ENCODE measurements at places on chromosomes 1 and 21.

- DNase-seq = peak; percentile 10
Measured at GRCh38 chr1:244603498-244603897, 49.4 kb upstream of the DESI2 start.

DNA sequence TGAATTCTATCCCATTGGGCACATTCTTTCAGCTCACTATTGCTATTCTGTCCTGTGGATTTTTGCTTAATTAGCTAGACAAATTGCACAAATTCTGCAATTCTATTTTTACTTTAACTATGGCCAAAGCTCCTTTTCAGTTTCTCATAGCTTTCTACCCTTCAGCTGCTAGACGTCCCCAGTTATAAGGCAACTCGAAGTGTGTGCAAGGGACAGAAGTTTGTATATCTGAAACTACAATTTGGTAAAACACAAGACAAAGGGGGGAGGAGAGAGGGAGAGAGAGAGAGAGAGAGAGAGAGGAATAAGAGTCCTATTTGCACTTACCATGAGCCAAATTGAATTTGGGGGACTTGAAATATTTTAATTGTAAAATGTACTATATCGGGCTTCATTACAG, 91.8 kb downstream of the SETD4 start:
- no peak for DNase-seq

GRCh38 chr1:208834381-208835096, 590.4 kb upstream of the PLXNA2 start:
- DNase-seq = no peak

DNA sequence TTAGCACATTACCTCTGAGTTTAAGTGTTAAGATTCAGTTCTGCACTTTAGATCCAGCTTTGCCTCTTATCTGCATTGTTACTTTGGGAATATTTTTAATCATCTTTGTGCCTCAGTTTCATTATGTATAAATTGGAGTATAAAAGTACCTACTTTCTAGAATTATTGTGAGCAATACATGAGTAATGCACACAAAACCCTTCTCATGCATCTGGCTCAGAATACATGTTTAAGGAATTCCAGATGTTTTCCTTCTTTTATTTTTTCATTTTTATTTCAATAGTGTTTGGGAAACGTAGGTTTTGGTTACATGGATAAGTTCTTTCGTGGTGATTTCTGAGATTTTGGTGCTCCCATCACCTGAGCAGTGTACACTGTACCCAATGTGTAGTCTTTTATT, 14.2 kb downstream of the C8A start:
- no peak for DNase-seq

- DNase-seq = no peak
Measured at GRCh38 chr1:241767737-241768136, 80.3 kb upstream of the EXO1 start.

DNA sequence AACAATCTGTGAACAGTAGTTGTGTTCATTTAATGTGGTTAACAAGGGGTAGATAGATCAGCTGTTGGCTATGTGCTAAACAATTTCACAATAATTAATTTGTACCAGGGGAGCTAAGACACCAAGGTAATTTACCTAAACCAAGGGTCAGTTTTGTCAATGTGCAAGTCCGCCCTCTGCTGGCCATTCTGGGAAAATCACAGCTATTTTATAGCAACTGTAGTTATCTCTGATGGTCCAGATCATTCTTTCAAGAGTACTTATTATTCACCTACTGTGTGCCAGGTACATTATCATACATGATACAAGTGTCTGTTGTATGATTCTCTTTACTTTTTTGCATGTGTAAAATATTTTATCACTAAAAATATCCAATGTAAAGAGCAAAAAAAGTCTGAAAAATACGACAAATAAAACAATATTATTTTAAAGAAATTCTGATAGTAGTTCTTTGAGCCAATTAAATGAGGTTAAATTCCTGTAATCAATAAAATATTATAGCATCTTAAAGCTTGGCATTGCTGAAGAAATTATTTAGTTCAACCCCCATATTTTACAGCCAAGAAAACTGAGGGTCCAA, 312.3 kb upstream of the FAM78B start:
- no peak for DNase-seq

DNA sequence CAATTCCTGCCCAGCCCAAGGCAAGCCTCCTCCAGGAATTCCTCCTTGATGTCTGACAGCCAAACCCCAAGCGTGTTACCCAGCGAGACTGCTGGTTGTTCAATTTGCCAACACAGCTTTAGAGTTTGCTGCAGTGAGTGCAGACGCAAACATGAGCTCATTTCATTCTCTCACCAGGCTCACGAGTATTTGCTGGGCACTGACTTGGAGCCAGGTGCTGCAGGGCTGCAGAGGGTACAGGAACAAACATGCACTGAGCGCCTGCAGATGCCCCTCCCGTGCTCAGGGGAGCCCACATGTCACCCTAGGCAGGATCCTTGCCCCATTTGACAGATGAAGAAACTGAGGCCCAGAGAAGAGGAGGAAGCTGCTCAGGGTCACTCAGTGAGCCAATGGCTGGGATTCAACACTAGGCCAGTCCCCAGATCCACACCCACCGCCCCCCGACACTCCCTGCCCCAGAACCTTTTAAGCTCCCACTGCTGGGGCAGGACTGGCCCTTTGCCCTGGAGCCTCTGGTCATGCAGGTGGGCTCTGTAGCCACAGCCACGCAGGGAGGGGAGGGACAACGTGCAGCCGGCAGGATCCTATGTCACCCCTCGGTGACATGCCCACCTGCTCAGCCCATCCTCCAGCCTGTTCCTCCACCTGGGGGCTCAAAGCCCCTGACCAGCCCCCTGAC, 363.7 kb downstream of the MATN1 start:
- DNase-seq = no peak

DNA sequence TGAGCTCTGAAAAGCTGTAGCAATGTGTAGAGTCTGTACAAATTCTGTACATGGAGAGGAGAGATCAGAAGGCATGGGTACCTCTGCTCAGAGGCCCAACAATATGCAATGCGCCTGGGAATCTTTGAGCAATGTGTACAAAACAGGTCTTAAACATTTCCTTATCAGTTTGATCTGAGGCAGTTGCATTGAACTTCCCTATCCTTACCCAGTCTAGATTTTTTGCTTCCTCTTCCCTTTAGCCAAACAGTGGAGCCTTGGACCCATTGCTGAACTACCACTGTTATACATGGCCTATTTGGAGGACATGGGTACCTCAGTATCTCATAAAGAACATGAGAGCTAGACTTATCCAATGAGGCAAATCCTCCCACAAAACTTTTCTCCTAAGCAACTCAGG, 12.6 kb upstream of the MNDA start:
- no peak for DNase-seq

- no peak for DNase-seq
Measured at GRCh38 chr1:31151402-31151801, 85.9 kb upstream of the PUM1 start.

GRCh38 chr1:20742671-20743070, 10.2 kb upstream of the SH2D5 start:
- DNase-seq = no peak

GRCh38 chr1:162303004-162303344, 73.7 kb downstream of the SPATA46 start:
- no peak for DNase-seq

GRCh38 chr1:25427696-25428095, 3.0 kb upstream of the MACO1 start:
- DNase-seq = no peak

DNA sequence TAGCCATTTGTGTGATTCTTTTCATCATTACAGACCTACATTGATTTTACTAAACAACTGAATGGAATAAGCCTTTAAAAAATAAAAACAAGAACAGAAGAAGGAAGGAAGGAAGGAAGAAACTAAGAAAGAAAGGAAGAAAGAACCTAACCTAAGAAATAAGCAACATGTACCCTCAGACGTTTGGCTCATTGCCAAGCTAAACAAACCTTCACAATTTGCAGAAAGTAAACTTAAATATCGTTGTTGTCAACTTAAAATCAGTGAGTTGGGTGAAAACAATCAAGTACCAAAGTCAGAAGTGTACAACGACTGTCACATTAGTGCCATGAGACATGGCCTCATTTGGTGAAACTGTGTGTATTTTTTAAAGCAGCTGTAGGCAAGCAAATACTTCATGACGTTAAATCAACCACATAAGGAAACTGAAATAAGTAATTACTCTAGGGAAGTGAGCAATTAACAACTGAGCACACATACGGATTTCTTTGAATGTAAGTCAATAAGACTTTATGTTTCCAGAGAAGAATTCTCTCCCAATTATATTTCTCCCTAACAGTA, 313.1 kb upstream of the TMPRSS15 start:
- DNase-seq = no peak

DNA sequence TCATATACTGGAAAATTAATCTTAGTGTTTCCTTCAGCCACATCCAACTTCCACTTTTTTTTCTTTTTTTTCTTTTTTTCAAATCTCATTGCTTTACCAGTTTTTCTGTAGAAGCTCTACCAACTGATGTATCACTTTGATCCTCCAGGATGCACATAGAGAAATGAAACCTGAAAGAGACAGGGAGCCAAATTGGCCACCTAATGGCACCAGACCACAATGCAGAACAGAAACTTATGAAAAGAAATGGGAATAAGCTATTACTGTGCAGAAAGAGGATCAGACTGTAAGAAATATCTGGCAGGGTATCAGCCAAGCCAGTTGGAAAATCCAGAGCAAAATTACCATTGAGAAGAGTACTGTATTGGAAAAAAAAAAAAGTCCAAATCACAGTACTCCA, 1514.2 kb downstream of the MRPL39 start:
- no peak for DNase-seq

GRCh38 chr1:93585059-93585966, 96.3 kb downstream of the BCAR3 start:
- DNase-seq = no peak

DNA sequence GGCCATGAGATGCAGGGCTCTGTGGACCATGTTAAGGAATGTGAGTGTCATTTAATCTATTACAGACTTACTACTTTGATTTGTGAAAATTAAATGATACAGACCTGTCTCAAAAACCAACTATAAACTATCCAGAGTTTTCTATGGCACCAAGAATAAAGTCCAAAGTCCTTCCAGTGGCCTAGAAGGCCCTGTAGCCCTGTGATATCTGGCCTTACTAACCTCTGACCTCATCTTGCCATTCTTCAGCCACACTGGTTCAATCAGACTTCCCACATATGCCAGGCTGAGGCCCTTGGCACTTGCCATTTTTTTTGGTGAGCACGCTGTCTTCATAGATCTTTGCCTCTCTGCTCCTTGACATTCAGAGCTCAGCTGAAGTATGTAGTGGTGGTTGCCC, 7.7 kb downstream of the NTPCR start:
- DNase-seq = no peak

DNA sequence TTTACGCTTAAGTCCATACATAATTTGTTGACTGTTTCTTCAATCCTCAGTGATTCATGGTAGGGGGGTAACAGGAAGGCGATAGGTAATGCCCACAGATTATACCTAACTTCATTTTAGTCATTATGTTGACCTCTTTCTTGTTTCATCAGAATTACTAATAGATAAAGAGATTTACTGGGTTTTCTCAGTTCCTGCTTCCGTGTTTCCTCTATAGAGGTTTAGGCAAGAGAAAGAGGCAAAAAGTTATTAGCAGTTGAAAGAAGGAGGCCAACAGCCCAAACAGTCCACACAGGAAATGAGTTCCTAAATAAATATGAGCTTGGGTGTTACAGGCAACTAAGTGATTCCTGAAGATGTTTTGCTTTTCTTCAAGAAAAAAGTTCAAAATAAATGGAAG, 17.9 kb upstream of the CLCA1 start:
- no peak for DNase-seq

DNA sequence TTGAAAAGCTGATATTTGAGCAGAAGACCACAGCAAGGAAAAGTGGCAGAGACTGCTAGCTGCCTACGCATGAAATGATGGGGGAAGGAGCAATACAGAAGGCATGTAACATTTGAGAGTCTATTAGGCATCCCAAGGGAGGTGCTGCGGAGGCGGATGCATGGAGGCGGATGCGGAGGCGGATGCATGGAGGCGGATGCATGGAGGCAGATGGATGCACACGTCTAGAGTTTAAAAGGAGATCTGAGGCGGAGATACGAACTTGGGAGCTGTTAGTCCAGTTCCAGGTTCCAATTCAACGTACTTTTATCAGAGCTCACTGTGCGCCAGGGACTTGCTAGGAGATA, 744 bp upstream of the DDX20 start:
- DNase-seq = peak; percentile 24

GRCh38 chr1:215118081-215118480, 35.5 kb downstream of the KCNK2 start:
- DNase-seq = no peak

DNA sequence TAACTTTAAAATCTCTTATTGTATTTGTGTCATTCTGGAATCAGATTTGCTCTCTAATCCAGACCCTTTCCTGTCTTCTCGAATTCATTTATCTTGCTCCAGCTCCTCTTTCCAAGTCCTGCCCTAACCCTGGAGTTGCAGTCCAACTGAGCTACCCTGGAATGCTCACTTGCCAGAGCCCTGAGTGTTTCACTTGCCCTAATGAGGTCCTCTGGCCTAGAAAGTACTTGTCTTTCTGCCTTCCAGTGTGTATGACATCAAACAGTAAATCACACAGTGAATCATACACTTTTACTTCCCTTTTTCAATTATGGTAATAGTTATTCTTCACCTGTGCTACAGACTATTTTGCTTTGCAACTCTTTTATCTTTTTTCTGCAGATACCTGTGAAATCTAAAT, 96.9 kb downstream of the NEK7 start:
- no peak for DNase-seq

DNA sequence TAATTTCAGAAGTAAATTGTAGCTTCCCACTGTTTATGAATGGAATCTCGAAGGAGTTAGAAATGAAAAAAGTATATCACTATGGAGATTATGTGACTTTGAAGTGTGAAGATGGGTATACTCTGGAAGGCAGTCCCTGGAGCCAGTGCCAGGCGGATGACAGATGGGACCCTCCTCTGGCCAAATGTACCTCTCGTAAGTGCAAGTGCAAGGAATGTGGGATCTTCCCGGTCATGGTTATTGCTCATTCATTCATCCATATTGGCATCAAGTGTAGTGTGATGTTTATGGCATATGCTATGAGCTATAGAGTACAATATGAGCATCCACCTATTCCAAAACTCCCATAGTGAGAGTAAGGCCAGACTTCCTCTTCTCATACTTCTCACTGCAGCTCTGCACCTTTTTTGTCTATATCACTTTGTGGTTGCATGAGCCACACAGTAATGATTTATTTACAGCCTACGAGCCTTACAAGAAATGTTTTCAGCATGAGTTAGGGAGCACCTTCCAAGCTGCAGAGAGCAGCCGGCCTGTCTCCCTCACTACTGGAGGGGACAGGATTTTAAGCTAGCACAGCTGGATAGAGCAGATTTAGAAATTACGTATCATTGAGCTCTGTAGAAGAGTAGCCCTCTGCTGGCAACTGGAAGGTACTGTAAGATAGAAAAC, 24.9 kb upstream of the CR1L start:
- DNase-seq = peak; percentile 30

- peak; percentile 41 for DNase-seq
Measured at GRCh38 chr21:31580866-31581276, 78.6 kb upstream of the SOD1 start.

- DNase-seq = no peak
Measured at GRCh38 chr21:44082648-44083440, 24.4 kb upstream of the PWP2 start.

DNA sequence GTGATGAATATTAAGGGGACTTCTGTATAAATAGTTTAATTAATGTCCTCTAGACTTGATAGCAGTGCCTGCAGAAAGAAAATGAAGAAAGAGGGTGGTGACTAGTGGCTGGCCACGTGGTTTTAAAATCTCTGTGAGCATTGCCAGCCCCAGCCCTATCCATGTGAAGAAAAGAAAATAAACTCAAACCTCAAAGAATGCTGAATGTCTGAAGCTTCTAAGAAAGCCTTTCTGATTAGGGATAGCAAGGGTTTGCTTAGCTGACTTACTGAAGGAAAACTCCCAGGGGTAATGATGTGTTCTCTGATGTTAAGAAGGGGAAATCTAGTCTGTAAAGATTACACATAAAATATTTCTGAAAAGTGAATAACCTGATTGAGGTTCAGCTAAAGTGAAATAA, 31.8 kb downstream of the ADGRL2 start:
- no peak for DNase-seq
